ENCODE measurements at places on chromosomes 3 and 15.

DNA sequence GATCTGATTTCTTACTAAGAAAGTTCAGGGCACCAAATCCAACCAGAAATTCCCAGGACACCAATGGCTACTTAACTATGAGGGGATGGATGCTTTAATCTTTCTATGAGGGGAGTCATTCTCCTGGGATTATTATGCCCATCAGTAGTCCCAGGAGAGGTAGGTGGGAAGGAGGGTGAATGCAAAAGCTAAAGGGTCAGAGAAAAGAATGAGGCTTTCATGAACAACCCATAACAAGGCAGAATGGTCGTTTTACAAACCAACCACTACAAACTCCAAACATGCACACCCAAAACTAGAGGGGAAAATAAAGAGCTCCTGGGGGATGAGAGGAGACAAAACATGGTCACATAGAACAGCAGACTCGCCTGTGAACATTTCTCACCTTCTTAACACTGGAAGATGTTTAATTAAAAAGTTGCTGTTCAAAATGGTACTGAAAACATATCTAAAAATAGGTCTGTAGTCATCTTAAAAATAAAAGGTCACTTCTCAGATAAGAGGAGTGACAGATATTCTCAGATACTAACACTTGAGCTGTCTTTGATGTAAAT is 3.7 kb downstream of the STARD9 start:
- DNase-seq = no peak

GRCh38 chr15:78804391-78804792 is 6.9 kb downstream of the ADAMTS7 start:
- no peak for DNase-seq

DNA sequence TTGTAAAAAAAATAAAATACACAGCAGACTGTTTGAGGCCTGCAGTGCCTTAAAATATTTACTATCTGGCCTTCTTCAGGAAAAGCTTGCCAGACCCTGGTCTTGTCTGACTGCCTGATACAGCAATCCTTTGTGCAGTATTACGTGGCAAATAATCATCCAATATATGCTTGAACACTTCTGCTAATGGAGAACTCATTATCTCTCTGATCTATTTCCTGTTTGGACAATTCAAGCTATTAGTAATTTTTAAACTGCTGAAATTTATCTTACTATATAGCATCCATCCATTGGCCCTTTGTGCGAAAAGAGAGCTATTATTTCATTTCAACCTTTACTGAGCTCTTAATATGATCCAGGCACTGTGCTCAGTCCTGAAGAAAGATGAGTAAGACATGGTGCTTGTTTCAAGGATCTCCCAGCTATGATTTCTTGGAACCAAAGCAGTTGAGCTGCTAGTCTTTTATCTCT is 15.9 kb downstream of the ATG7 start:
- no peak for DNase-seq

GRCh38 chr3:77158730-77159581 is 119.1 kb downstream of the ROBO2 start:
- DNase-seq = no peak

- DNase-seq = no peak
These were observed 134.0 kb upstream of the THRB start for GRCh38 chr3:24628523-24629258.

DNA sequence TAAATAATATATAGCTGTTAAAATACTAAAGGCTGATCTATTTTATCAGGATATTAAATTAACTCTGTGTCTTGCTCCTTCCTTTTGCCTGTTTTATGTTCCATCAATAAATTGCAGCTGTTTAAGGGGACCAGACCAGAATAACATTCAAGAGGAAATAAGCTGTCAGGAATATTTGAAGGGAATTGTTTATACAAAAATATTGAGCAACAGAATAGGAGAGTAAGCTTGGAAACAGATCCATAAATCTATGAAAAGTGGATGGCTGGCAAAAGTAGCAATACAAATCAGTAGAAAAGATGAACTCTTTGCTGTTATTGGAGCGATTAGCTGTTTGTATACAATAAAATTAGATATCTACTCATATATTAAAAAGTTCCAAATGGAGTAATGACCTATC is 36.2 kb upstream of the PLSCR2 start:
- no peak for DNase-seq

GRCh38 chr15:82122746-82123400 is 77.1 kb upstream of the MEX3B start:
- peak; percentile 97 for DNase-seq

GRCh38 chr3:30524357-30525040 is 81.9 kb upstream of the TGFBR2 start:
- no peak for DNase-seq

DNA sequence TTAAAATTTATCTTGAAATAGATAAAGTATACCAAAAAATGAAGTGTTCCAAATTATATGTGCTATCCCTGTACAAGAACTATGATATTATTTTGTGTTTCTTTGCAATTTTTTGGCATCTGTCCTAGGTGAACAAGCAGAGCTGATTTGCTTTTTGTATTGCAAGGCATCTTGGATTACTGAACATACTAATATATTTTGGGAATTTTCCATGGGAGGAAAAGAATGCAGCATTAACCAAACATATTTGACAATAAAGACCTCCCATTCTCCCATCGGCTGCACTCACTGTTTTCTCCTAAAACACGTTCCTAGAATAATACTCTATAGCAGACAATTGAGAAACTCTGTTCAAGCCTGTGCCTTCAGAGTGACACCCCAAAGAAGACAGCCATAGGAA is 265.1 kb upstream of the ALCAM start:
- no peak for DNase-seq

GRCh38 chr3:129358177-129358771 is 70.2 kb downstream of the EFCAB12 start:
- DNase-seq = no peak

DNA sequence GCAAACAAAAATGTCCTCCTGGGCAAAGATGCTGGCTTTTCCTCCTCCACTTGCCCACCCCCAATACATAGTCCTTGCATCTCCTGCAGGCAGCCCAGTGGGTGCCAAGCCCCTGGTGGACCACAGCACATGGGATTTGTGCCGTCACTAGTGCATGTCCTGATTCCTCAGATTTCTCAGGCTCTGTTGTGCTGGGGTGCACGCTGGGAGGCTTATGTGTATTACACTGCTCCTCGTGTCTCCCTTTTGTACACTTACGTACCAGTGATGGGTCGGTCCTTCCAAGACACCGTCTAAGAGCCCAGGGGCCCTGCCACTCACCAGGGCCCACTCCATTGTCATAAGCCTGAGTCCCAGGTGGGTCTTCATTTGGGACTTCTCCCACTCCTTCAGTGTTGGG is 70.1 kb downstream of the PLXNA1 start:
- no peak for DNase-seq

GRCh38 chr3:154121701-154122551 is 736 bp downstream of the ARHGEF26 start:
- no peak for DNase-seq

- DNase-seq = no peak
These were observed 87.8 kb upstream of the PLXND1 start for GRCh38 chr3:129694228-129694627.

DNA sequence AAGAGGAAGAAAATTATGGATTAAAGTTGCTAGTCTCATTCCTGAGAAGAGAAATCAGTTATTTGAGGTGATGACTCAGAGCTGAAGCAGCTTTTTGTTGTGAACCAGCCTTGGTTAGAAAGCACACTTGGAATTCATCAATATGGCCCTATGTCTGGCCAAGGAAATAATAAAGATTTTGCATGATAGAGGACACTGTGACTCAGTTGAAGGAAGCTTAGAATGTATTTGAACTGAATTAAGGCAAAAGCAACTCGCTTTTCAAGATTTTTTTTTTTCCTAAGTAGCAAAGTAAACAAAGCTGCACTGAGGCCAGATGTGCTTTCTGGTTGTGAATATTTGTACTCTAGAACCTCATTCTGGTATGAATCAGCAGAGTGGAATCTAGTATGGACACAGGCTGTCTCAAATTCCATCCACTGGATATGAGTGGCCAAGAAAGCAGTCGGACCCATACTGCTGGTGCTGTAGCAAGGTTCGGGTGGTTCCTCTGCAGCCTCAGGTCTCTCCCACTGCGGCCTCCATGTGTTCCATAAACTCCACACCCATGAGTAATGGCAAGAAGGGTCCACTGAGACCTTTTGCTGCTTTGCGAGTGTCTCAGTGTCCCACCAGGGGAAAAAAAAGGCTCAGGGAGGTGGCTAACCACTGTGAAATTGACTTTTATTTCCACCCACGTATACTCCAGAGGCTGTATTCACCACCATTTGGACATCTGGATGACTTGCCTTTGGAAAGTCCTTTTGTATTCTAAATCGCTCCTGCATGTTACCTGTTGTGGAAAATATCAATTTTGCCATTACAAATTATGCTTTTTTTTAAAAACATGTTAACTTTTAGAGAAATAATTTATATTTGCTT is 53.1 kb downstream of the TGFBR2 start:
- peak; percentile 86 for DNase-seq

Data from AG04449 (cell line).